ENCODE measurements at places on chromosomes 4 and X.

- peak; percentile 12 for DNase-seq
These were observed 19.4 kb upstream of the CPLX1 start for GRCh38 chr4:845233-845835.

- no peak for DNase-seq
These were observed 15.3 kb downstream of the TMEM131L start for GRCh38 chr4:153481478-153481877.

DNA sequence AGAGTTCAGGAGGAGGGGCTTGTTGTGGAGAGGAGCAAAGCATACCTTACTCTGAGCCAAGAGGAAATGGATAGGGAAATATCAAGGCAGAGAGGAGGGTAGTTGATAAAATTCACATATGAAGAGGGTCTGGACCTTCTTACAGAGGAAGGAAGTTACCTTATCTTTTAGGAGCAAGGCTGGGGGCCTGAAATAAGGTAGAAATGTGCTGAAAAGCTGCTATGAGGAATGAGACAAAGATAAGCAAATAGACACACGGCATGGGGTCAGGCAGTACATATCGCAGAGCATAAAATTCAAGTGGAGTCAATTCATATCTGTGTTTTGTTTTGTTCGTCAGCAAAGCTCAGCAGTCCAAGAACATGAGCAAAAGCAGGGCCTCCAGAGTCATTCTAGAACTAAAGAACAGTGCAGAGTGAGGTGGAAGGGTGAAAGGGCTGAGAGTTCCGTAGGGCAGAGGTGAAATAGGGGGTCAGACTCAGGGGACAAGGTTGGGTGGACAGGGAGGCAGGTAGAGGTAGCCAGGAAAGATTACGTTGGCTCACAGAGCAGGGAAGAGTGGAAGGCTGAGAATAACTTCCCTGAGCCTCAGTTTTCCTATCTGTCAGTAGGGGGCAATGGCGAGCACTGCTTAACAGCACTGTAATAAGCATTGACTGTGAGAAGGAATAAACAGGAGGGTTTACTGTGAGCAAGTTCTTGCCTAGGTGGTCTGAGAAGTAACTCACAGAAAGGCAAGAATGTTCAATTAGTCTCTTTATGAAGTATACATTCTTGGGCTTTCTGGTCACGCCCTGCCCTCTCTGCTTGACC lies 9.2 kb downstream of the VSIG4 start:
- no peak for DNase-seq

- no peak for DNase-seq
These were observed 23.5 kb downstream of the INTS6L start for GRCh38 chrX:135543924-135544323.

DNA sequence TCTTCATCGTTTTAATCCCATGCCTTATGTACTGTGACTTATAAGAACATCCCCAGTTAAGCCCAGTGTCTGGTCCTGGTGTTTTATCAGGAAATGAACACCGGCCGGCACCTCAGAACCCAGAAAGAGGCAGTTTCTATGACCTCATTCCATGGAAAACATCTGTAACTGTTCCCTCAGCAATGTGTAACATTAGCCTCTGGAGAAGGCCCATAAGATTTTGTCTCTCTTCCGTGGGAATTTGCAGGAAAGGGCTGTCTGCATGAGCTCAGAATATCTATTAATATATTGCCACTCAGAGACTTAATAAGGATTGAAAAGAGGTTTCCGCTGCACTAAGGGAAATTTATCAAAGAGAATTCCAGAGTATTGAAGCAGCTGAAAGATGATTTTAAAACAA lies 3.1 kb upstream of the TCEANC start:
- DNase-seq, result peak; percentile 29

GRCh38 chrX:17552044-17552650 lies 177.1 kb downstream of the NHS start:
- no peak for DNase-seq

GRCh38 chrX:12997906-12998687 lies 23.2 kb downstream of the TMSB4X start:
- DNase-seq, result no peak

- peak; percentile 7 for DNase-seq
These were observed 14.4 kb upstream of the FAM9A start for GRCh38 chrX:8815460-8816065.

GRCh38 chr4:104532677-104533076 lies 38.0 kb upstream of the CXXC4 start:
- no peak for DNase-seq

- DNase-seq, result peak; percentile 3
These were observed 7.4 kb downstream of the WDR44 start for GRCh38 chrX:118353081-118353850.

DNA sequence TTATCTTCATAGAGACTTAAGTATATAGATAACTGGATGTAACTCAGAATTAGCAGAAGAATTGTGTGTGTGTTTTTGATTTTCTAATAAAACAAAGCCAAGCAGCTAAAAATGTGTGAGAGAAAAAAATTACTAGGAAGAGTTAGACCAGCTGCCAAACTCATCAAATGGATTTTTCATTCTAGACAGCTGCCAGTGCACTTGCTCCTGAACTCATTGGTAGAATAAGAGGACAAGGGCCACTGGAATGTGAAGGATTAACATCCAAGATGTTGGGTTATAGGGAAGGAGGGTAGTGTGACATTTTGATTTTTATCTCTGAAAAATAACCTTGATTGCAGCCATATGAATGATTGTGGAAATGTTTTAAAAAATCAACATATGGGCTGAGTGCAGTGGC lies 49.7 kb downstream of the EGF start:
- no peak for DNase-seq
